ENCODE measurements at places on chromosomes 1 and 21.
A peak's percentile ranks its signal among the peaks of the same experiment; 100 is the strongest.

GRCh38 chr1:204282761-204283221, 69.0 kb upstream of the GOLT1A start:
- no peak for DNase-seq

DNA sequence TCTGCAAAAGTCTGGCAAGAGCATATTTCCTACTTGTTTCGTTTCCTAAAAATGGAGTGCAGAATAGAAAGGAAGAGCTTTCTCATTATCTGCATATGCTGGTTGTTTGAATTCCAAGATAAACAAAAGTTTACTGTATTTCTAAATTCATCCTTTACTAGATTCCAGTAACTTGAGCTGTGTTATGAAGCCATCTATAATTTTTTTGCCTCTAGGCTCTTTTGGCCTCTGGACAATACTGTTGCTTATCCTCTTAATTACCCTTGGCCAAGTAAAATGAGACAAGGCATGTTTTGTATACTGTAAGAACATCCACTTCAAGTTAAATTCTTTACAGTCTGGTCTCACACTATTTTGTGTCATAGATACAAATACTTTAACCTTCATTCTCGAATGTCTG, 45.6 kb upstream of the HFM1 start:
- DNase-seq = no peak

GRCh38 chr21:15164678-15165303, 100.0 kb upstream of the NRIP1 start:
- DNase-seq = no peak

DNA sequence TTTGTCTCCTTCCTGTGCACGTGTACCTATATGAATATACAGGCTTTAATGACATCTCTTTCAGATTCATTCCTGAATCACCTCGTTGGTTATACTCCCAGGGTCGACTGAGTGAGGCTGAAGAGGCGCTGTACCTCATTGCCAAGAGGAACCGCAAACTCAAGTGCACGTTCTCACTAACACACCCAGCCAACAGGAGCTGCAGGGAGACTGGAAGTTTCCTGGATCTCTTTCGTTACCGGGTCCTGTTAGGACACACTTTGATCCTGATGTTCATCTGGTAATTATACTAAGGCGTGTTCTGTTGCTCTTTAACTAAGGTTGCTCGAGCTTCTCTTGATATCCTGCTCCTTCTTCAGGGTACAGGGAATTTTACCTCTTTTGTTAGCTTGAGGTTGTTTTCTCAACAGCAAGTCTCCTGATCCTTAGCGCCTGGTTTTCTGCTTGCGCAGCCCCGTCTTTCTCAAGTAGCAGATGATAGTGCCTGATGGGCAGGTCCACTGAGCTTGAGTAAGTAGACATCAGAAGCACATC, 55.1 kb downstream of the SLC22A15 start:
- DNase-seq = no peak

GRCh38 chr1:230905733-230906132, 37.4 kb upstream of the C1orf198 start:
- DNase-seq = no peak

- peak; percentile 25 for DNase-seq
These were observed 64.8 kb downstream of the ALPL start for GRCh38 chr1:21573971-21574465.

DNA sequence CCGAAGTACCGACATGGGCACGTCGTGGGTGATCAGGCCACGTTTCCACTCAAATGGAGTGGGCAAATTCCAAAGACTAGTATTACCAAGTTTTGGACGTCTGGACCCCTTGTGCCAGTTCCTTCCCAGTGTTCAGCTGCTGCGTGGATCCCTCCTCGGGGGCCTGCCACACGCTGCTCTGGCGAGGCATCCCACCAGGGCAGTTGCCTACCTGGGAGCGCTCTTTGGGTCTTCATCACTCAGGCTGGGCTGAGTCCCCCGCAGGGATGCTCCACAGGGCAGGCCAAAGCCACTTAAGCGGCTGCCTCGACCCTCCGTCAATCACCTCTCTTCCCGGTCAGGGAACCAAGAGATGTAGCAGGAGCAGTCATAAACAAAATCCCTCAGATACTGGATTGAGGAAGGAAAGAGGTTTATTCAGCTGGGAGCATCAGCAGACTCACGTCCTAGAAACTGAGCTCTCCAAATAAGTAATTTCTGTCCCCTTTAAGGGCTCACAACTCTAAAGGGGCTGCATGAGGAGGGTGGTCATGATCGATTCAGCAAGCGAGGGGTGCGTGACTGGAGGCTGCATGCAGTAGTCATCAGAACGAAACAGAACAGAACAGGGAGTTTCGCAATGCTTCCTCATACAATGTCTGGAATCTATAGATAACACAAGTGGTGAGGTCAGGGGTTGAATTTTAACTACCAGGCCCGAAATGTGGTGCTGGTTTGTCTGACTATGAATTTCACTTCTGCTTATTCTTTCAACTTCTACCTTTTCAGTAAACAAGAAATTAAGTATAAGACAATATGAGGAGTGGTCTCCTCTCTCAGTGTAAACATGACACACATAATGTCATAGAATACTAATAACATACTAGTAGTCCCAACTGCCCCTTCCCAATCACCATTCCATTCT, 998.6 kb upstream of the NCAM2 start:
- no peak for DNase-seq

GRCh38 chr1:25608488-25609178, 8.0 kb upstream of the MAN1C1 start:
- DNase-seq = peak; percentile 89

DNA sequence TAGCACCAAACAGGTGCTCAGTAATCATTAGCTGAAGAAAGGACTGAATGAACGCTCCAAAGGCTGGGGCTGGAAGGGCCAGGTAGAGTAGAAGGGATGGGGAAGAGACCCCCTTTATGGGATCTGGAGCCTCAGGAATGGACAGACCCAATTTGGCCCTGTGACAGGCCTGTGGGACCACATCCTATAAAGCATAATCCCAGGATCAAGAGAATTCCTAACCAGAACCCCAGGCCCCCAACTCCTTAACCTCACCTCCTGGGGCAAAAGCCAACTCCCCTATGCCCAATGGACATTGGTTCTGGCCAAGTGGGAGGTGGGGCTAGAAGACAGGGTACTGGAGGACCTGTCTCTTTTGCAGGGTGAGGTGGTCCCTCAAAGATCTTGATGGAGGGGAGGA, 9.2 kb downstream of the HPCAL4 start:
- no peak for DNase-seq

DNA sequence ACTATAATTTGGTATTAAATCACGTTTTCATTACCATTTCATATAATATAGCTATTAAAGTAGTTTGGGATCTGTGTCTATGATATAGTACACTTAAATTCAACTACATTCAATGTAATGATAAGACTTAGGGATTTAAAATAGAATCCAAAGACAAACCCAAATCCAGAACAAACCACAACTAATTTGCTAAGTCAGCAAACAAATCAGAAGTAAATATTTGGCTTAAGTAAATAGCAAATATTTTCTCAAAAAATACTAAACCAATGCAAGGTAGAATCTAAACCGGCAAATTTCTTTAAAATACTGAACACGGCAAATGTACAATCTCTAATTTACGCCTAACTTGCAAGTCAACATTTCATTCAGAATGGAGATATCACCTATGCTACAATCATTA, 16.8 kb downstream of the YY1AP1 start:
- no peak for DNase-seq

DNA sequence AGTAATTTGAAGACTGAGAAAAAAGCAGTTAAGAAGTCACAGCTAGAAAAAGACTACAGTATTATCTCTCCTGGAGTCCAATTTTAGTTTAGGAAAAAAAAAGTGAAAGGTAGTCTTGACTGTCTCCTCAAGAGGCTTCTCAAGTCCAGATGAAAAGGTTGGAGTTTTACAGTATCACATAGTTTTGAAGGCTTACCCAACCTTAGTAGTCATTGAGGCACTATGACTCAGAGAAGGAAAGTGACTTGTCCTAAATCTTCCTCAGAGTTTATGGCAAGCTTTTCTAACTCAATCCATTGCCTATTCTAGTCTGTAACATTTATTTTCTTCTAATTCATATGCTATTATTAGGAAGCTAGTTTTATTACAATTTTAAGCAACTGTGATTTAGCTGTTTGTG, 174.9 kb downstream of the DPYD start:
- DNase-seq = no peak

DNA sequence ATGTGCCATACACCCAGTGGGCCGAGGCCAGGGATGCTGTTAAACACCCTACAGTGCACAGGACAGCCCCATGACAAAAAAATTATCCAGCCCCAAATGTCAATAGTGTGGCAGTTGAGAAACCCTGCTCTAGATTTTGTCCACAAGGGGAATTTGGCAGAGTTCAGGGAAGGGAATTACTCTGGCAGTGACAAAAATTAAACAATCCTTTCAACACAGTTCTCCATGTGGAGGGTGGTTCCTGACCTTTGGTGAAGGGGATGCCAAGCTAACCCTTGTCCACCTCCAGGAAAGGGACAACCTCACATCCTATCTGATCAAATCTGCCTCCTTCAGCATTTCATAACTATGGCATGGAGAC, 28.4 kb upstream of the CD84 start:
- no peak for DNase-seq

DNA sequence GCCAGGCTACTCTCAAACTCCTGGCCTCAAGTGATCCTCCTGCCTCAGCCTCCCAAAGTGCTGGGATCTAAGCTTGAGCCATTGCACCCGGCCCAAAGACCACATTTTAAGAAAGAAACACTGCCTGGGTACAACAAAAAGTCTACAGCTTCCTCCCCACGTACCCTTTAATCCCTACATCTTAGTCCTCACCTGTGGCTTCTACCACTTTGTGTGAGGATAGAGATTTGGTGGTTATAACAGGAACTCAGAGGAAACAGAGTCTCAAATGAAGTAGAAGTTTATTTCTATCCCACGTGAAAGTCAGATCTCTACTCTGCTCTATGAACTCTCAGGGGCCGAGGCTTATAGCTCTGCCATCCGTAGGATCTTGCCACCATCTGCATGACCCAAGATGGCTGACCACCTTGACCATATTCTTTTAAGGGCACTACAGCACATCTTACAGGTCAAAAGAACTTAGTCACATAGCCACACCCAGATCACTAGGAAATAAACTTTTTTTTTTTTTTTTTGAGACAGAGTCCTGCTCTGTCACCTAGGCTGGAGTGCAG, 13.4 kb downstream of the GPX7 start:
- no peak for DNase-seq

GRCh38 chr1:20375563-20375962, 84.9 kb downstream of the VWA5B1 start:
- DNase-seq = no peak

GRCh38 chr1:239563681-239564080, 177.3 kb downstream of the CHRM3 start:
- no peak for DNase-seq

GRCh38 chr1:170618421-170618820, 45.5 kb upstream of the PRRX1 start:
- DNase-seq = no peak

DNA sequence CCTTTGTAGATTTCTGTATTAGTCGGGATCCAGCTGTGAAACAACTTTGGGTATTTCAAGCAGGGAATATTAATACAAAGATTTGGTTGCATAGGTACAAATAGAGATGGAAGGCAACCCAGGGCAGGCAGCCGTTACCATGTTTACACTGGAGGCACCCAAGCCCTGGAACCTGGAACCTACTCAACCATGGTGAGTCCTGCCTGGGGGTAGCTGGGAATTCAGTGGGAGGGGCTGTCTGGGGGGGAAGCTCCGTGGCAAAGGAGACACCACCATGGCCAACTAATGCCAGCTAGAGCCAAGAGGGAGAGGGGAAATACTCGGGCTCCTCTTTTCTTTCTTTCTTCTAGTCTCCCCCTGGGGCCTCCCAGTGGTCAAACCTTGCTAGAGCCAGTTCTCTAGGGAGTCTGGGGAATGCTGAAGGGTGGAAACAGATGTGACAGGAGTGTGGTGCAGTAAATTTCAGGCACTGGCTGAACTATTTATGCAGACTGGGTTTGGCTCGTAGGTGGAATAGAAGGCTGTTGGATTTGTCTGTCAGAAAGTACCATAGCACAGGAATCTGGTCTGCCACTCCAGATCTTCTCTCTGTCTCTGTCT, 91.9 kb upstream of the CACNA1E start:
- DNase-seq = no peak

GRCh38 chr1:110515891-110516290, 3.1 kb downstream of the KCNA10 start:
- DNase-seq = no peak

DNA sequence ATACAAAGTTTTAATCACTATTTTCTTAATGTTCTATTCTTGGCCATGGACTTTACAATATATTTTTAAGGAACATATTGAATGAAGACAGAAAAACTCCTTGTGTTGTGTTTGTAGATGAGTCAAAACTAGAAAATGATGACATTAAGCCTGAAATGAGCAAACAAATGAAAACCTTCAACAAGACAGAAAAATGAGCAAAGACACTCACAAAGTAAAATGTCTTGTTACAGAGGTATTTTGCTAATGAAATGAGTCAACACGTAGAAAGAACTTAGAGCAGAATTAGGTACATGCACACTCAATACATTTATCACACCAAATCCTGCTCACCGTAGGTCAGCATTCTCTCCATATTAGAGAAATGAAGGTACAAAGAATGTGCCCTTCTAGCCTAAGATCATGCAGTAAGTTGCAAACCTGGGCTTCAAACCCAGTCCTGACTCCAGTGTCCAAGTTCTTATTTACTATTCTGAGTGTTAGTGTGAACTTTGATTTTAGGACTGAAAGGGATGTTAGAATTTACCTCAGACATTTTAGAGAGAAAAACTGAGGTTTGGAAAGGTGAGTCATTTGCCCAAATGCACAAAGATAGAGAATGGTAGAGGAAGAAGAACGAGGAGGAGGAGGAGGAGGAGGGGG, 133.9 kb upstream of the SGIP1 start:
- no peak for DNase-seq

DNA sequence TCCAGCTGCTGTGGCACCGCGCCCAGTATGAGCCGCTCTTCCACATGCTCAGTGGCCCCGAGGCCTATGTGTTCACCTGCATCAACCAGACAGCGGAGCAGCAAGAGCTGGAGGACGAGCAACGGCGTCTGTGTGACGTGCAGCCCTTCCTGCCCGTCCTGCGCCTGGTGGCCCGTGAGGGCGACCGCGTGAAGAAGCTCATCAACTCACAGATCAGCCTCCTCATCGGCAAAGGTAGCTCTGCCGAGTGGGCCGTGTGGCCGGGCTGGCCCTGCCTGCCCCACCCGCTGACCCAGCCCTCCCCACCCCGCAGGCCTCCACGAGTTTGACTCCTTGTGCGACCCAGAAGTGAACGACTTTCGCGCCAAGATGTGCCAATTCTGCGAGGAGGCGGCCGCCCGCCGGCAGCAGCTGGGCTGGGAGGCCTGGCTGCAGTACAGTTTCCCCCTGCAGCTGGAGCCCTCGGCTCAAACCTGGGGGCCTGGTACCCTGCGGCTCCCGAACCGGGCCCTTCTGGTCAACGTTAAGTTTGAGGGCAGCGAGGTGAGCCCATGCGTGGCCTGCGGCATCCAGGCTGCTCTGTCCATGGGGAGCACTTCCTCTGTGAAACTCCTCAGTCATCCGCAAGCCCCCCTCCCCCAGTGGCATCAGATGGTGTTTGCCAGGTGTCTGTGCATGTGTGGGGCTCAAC, 64.2 kb downstream of the PIK3CD start:
- DNase-seq = peak; percentile 62

Data from activated naive CD4-positive, alpha-beta T cell treated with anti-CD3 and anti-CD28 coated beads, Interleukin-2, amount 50 U/mL, for 16 hours (primary cell).